ENCODE measurements at places on chromosomes 1 and 21.

DNA sequence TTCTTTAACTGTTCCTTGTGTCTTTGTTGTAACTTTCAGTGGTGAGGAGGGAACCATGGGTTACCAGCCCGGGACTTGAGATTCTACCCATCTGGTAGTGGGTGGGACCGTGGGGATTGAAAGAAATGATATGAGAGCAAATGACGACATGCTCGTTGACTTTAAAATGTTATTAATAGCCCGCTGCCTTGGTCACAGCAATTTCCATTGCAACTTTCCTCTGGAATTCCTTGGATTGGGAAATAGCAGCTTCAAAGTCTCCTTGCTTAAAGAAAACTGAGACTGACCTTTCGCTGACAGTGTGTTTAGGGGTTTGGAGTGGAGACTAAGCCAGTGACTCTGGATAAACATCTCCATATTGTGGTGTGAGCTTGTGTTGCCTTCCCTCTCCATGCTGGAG is 44.2 kb upstream of the MARK1 start:
- no peak for DNase-seq

DNA sequence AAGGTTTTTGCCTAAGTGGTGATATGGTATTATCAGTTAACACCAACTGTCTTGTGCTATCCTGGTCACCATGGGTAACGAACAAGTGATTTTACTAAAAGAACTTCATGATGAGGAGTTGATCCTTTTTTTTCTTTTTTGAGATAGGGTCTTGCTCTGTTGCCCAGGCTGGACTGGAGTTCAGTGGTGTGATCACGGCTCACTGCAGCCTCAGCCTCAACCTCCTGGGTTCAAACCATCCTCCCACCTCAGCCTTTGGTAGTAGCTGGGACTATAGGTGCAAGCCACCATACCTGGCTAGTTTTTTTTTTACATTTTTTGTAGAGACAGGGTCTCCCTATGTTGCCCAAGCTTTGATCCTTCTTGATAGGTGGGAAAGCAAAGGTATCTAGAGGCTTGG is 5.1 kb downstream of the METTL13 start:
- no peak for DNase-seq

DNA sequence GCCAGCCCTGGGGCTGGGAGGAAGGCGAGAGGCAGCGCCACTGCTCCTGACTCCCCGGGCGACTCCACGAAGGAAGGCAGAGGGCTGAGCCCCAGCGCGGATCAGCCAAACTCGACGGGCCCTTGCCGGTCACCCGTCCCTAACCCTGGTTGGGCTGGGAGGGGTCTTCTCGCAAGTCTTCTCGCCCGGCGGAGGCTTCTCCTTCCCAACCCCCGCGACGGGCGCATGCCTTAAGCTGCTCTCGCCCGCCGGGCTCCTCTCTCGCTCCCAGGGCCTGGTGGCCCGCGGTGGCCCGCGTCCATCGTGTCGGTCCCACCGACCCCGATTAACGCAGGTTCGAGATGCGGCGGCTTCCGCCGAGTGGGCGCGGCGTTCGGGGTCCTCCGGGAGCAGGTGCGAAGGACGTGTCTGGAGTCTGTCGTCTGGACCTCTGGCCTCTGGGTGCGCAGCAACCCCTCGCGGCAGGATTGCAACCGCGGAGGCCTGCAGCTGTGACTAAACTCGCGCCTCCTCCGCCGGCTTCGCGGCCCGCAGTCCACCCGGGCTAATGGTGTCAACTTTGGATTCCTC is 29.0 kb upstream of the PPM1J start:
- no peak for DNase-seq

GRCh38 chr1:87061742-87062156 is 147.3 kb downstream of the HS2ST1 start:
- DNase-seq, result no peak

DNA sequence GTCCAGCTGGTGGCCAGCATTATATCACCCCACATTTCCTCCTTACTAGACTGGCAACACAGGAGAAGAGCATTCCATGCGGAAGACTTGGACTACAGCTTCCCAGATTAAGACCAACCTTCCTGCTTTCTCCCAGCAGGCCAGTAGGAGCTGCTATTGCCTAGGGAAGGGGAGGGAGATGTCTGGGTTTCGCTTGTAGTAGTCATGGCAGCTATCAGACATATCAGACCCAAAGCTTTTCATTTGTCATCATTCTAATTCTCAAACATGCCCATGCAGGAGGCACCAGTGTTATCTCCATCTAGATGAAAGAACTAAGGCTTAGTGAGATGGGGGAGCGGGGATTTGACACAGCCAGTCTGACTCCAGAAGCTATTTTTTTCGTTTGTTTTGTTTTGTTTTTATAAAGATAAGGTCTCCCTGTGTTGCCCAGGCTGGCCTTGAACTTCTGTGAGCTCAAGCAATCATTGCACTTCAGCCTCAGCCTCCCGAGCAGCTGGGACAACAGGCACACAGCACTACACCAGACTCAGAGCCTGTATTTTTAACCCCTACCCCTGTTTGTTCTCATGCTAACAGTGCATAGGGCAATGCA is 4.5 kb downstream of the PLA2G2A start:
- no peak for DNase-seq

DNA sequence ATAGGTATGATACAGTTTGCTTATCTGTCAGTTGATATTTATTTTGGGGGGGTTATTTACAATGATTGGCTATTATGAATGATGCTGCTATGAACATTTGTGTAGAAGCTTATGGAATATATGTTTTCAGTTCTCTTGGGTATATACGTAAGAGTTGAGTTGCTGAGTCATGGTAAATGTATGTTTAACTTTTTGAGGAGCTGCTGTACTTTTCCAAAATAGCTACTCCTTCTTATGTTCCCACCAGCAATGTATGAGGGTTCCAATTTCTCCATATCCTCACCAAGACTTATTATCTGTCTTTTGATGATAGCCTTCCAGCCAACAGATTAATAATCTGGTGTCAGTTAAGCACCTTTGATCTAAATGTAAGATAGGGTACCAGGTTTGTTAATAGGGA is 11.9 kb downstream of the SOAT1 start:
- no peak for DNase-seq

DNA sequence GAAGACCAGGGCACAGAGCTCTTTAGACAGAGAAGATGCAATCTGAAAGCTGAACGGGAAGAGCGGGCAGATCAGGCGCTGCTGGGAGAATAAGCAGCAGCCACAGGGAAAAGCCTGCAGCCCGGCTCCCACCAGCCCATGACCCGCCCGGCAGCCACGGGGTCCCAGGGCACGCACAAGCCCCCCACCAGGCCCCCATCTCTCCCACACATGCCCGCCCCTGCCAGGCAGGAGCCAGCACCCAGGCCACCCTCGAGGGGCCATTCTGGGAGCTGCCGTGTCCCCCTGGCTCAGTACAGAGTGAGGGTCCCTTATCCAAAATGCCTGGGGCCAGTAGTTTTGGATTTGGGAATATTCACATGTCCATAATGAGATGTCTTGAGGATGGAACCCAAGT is 16.3 kb downstream of the SLC19A1 start:
- DNase-seq, result no peak

DNA sequence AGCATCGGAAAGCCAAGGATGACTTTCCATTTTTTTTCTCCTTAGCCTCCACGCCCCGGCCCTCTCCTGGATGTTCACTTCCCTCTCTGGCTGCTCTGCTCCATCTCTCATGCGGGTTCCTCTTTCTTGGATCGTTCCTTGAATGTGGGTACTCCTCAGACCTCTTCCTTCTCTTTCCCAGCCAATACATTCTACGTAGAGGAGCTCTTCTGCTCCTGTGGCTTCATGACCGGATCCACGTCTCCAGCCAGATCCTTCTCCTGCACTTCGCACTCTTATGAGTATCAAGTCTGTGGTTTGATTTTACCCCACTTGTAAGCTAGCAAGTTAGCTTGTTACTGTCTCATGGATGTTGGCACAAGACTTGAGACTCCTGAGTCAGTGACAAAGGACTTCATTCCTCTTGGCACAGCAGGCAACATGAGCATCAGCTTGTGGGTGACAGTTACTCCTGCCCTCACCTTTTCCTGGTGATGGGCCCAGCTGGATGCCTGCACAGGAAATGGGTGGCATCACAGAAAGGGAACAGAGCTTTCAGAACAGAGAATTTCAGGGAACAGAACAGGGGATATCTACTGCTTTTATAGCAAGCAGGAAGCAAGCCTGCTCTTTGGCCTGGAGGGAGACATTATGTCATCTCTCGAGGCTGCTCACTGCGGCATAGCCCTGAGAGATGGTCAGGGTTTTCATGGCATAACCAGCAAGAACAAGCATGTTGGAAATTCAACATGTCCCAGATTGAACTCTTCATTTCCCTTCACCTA is 100.1 kb upstream of the KIF26B start:
- no peak for DNase-seq

DNA sequence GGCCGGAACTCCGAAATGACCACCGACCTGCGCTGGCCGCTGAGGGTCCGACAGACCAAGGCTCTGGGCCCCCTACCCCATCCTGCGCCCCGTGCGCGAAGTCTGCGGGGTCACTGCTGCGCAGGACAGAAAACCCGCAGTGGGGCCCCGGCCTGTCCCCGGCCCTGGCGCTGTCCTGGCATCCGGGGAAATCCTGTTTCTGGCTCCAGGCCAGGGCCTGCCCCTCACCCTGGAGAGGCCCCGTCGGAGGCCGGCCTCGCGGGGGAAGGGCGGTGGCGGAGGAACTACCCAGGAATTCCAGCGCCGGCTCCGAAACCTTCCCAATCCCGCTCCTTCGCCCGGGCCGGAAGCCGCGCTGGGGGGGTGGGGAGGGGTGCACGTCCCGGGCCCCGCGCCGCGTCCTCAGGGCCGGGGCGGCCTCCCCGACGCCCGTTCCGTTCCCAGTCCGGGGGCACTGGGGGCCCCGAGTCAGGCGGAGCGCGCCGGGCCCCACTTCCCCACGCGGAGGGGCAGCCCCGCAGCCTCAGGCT is 77.0 kb downstream of the MORN1 start:
- no peak for DNase-seq

DNA sequence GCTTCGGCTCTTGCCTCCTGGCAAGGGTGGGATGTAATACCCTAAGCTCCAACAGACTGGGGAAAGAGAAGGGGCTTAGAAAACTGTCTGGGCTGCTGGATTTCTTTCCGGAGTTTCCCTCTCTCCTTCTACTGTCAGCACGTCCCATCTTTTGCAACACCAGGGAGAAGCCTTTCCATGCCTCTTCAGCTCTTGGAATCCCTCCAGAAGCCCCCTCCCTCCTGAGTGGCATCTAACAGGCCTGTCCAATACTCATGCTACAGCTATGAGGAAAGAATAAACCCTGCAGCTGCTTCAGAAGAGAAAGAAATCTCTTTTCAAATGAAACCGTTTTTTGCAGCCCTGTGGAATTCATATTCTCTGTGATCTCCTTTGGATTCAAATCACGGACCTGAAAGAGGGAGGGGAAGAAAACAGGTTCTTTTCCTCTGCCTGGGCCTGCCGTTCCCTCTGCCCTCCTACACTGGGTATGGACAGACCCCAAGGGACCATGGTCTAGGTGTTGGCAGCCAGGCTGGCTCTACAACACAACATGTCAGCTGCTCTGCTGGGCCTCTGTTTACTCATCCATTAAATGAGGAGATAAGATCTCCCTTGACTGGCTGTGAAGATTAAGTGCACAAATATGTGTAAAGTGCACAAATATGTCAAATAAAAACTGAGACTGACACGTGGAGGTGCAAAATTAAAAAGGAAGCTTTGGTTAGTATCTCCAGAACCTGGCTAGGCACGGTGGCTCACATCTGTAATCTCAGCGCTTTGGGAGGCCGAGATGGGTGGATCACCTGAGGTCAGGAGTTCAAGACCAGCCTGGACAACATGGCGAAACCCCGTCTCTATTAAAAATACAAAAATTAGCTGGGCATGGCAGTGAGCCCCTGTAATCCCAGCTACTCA is 6.0 kb upstream of the CAPN2 start:
- DNase-seq, result no peak

DNA sequence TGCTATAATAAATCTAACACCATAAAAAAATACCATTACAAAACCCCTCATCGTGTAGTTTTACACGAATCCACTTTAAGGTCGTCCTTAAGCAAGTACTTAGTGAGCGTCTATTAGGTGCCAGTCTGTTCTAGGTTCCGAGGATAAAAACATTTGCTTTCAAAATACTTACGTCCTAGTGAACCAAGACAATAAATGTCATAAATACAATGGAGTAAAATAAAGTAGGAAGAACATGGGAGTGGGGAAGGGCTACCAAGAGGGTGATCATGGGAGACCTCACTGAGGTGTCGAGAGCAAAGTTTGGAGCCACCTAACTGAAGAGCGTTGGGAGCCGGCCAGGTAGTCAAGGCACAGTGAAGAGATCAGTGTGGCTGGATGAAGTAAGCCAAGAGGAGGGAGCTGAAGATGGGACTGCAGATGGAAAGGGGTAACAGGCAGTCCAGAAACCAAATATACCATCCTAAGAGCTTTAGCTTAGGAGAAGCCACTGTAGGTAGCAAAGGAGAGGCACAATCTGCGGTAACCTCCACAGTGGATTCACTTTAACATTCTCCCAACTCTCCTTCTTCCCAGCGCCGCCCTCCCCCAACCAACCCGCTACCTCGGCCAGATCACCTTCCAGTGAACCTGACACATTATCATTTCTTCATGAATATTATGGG is 684 bp downstream of the LTN1 start:
- DNase-seq, result no peak

DNA sequence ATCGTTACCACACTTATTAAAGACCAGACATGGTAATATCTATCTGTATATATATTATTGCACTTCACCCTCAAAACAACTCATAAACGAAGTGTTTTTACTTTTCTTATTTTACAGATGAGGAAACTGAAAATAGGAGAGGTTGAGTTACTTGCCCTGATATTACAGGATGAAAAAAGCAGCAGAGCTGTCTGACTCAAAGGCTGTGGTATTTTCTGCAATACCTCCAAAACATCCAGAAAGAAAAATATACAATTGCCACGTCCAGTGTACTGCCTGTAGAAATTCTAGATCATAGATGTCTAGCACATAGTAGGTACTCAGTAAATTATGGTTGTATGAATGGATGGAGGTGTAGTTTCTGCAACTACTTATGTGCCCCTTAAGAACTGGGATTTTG is 5.2 kb upstream of the TARBP1 start:
- no peak for DNase-seq

DNA sequence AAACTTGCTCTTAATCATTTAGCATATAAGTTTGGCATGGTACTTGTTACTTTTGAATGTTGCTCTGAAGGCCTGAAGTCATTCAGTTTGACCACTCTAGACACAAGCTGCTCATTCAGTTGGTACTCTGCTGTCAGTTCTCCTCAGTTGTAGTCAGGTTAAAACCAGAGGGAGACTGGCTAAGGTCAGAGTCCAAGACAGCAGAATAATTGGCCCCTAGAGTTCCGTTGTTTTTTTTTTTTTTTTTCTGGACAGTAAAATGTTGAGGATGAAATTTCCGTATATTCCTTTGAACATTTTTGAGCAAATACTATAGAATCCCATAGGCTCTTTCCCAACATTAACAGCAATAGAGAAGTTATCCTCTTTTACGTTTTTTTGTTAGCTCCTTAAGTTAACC is 9.4 kb downstream of the ZBTB40 start:
- no peak for DNase-seq

GRCh38 chr1:38134294-38134755 is 87.7 kb upstream of the POU3F1 start:
- no peak for DNase-seq

Data from T-helper 1 cell (primary cell).